Colonic mucosa (tissue), 4 donors: ENCODE measurements at places on chromosomes 4 and X. TPM values are rescaled to one million over a fixed set of nuclear protein-coding genes. Genes with fewer than 3 reads are reported as not detected.

The HOPX gene
- 5.7 TPM for total RNA-seq

The MAGEH1 gene
- 6.5 TPM for total RNA-seq

The HTN3 gene
- total RNA-seq, result not detected

The PCDH7 gene
- total RNA-seq, result 4.7 TPM

The MAGEA10 gene
- total RNA-seq, result not detected

The MSX1 gene
- 0.25 TPM for total RNA-seq

The F8A2 gene
- not detected for total RNA-seq

The OCIAD2 gene
- total RNA-seq, result 55.7 TPM

The MAGED4 gene
- 1.9 TPM for total RNA-seq

The LRCH2 gene
- 0.44 TPM for total RNA-seq

The IQCM gene
- 5.2 TPM for total RNA-seq

The TLR1 gene
- 1.2 TPM for total RNA-seq

The CT45A10 gene
- not detected for total RNA-seq

The FGF5 gene
- total RNA-seq, result 1.5 TPM

GRCh38 chrX:18210470-18210869 lies 10.2 kb downstream of the BEND2 start:
- H3K4me3 ChIP-seq, result no peak overlapping the region
- DNase-seq, result no peak
- no peaks in the 10 kb centered on the region for H3K36me3 ChIP-seq
- H3K4me1 ChIP-seq, result no peaks in the 10 kb centered on the region

DNA sequence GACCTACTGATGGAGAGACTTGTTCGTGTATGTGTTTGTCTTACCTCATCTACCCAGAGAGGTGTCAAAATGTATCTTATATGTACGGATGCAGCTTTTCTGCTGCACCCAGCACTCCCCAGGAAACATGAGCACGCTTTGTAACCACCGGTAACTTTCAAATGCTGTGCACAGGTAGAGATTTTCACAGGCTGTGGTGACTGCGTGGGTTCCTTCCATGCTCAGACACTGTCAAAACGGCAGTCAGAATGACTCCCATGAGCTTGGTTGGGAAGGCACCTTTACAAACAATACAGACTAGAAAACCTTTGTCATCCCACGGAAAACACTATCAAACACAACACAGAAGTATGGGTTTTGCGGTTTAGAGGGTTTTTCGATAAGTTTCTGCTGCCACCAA lies 28.2 kb downstream of the F11 start:
- no peaks in the 10 kb centered on the region for H3K36me3 ChIP-seq
- no peak overlapping the region for H3K4me3 ChIP-seq

GRCh38 chr4:164136180-164136616 lies 617.7 kb upstream of the SMIM31 start:
- no peaks in the 10 kb centered on the region for H3K36me3 ChIP-seq
- DNase-seq, result no peak
- no peaks in the 10 kb centered on the region for H3K27me3 ChIP-seq

DNA sequence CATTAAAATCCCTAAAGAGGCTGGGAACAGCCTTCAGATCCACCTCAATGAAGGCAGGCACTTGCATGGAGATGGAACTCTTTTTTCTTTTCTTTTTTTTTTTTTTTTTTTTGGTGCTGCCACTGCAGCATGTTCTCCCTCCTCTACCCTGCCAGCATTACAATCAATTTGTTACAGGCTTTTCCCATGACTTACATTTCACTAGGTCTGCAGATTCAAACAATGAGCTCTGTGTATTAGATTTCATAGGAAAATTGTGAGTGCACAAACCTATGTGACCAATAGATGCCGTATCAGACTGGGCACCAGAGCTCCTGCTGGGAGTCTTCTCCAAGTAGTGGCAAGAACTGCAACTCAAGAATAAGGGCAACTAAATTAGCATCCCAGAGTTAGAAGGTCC lies 63.8 kb upstream of the GABRQ start:
- no peak for DNase-seq
- H3K27ac ChIP-seq, result no peak overlapping the region

- no peak overlapping the region for H3K27ac ChIP-seq
- no peaks in the 10 kb centered on the region for H3K27me3 ChIP-seq
- H3K4me1 ChIP-seq, result peaks cover 8% of the 10 kb centered on the region
- no peaks in the 10 kb centered on the region for H3K36me3 ChIP-seq
Observed at GRCh38 chr4:140105436-140105835, 48.5 kb downstream of the MAML3 start.

- no peaks in the 10 kb centered on the region for H3K36me3 ChIP-seq
- H3K4me1 ChIP-seq, result peaks cover 4% of the 10 kb centered on the region
- DNase-seq, result peak; percentile 27
Observed at GRCh38 chr4:185774845-185775680, 36.9 kb downstream of the SORBS2 start.

DNA sequence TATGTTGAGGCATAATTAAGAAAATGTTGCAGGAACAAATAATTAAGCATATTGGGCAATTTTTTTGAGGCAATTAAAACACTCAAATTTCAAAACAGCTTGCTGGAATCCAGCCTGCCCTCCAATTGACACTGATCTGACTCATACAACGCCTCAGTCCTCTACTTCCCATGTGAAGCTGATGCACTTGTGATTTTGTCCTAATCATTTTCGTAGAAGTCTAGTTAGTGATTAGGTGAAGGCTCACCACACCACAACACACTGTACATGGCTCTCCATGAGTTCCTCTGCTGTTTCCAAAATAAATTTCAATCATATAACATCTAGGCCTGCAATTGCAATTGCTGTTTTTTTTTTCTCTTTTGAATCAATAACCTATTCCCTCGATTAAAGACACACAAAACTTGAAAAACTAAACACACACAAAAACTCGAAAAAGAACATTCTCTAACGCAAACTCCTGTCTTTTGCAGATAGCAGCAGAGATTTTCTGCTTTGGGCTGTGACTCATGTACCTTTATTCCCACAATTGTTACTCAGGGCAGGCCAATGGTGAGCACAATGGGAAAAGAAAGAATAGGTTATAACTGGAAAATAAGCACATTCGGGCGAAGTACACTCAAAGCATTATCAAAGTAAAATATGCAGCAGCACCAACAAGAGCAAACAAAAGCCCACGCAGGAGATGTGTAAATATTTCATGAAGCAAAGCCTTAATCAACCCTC lies 1.7 kb downstream of the GPRIN3 start:
- H3K4me3 ChIP-seq, result peak overlapping the region; percentile 85
- no peaks in the 10 kb centered on the region for H3K36me3 ChIP-seq
- peak; percentile 44 for DNase-seq
- H3K27ac ChIP-seq, result peak overlapping the region; percentile 71

GRCh38 chr4:55503169-55503568 lies 43.5 kb downstream of the CLOCK start:
- no peak overlapping the region for H3K27ac ChIP-seq
- no peaks in the 10 kb centered on the region for H3K27me3 ChIP-seq
- no peaks in the 10 kb centered on the region for H3K36me3 ChIP-seq
- no peak for DNase-seq
- no peak overlapping the region for H3K4me3 ChIP-seq
- H3K4me1 ChIP-seq, result no peaks in the 10 kb centered on the region

DNA sequence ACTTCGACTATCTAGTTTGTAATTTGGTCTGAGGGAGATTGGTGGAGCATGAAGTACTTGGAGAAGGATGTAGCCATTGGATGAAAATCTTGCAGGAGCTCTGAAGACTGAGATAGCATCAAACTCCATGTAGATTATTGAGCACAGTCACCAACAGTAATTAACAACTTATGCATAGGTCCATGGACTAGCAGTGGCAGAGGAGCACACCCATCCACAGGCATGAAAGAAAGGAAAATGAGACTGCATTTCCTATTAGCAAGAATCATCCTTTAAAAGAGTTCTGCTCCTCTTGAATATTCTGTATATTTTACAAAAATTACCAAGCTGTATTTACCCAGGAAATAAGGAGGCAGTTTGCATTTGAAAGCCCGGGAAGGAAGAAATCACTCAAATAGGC lies 529.4 kb upstream of the ACTRT1 start:
- DNase-seq, result no peak
- H3K27me3 ChIP-seq, result no peaks in the 10 kb centered on the region
- H3K36me3 ChIP-seq, result no peaks in the 10 kb centered on the region
- H3K4me3 ChIP-seq, result no peak overlapping the region

DNA sequence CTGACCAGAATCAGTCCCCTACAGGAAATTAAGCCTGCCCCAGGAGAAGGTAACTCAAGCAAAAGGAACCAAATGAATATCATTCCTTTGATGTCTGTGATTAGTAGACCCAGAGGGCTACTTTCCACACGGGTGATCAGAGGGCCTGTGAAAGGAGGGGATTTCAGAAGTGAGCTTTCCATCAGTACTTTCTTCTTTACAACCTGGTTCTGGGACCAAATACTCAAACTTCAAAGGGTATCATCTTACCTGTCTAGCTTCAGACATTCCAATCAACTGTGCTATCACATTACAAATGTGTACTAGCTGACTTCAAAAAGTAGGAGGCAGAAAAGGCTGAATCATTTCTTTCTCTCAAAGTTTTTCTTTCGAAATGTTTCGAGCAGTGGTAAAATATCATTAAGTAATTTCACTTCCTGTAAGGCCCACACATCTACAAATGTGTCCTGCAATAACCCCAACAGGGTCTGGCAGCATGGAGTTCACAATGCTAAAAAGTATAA lies 23.9 kb downstream of the ACSL4 start:
- H3K4me1 ChIP-seq, result no peaks in the 10 kb centered on the region
- H3K4me3 ChIP-seq, result no peak overlapping the region
- H3K36me3 ChIP-seq, result no peaks in the 10 kb centered on the region
- H3K27me3 ChIP-seq, result no peaks in the 10 kb centered on the region

- no peaks in the 10 kb centered on the region for H3K36me3 ChIP-seq
- H3K27me3 ChIP-seq, result no peaks in the 10 kb centered on the region
- H3K27ac ChIP-seq, result no peak overlapping the region
- H3K4me1 ChIP-seq, result no peaks in the 10 kb centered on the region
- peak; percentile 22 for DNase-seq
Observed at GRCh38 chrX:51860679-51861078, 32.7 kb upstream of the MAGED1 start.

DNA sequence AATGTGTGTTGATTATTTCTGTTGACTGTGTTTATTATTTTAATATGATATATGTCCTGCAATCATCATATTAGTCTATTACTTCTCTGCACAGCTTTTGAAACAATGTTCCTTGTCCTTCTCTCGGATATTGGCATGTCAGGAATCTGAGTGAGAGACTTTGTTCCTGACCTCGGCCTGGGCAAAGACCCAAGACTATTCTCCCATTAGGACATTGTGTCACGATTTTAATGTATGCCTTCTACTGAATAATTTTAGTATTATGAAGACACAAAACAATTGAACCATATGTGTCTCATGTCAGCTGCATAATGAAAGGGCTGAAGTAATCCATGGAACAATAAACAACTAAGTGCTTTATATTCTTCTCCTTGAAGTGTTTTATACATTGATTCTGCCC lies 580.8 kb upstream of the TENM3 start:
- no peak for DNase-seq
- H3K27me3 ChIP-seq, result no peaks in the 10 kb centered on the region
- no peaks in the 10 kb centered on the region for H3K4me1 ChIP-seq
- no peaks in the 10 kb centered on the region for H3K36me3 ChIP-seq
- no peak overlapping the region for H3K27ac ChIP-seq

GRCh38 chr4:169207436-169208089 lies 63.2 kb downstream of the SH3RF1 start:
- no peaks in the 10 kb centered on the region for H3K27me3 ChIP-seq
- DNase-seq, result no peak
- H3K27ac ChIP-seq, result no peak overlapping the region
- H3K4me3 ChIP-seq, result no peak overlapping the region

DNA sequence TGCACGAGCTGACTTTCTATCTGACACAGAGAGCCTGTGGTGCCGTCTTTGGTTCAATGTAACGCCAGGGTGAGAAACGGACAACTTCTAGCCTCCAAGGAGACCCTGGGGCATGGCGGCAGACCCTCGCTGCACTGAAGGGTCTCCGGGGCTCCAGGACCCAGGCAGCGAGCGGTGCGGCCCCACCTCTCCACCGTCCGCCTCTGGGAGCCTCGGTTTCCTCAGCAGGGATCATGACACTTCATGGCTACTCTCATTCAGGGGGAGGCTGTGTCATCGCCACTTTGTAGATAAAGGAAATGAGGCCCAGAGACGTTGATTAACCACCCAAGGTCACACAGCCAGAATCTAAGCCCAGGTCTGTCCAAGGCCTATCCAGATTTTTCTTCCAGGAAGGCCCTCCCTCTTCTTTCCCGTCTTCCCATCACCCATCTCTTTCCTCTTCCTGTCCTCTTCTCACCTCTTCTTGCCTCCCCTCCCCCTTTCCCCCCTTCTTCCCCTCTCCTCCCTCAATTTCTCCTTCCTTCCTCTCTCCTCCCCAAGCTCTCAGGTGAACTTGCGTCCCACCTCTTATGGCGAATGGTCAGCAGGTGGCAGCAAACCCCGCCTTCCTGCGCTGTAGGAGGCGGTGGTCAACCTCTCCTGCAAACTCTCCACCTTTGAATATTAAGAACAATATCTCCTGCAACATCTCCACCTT lies 69.3 kb upstream of the HMX1 start:
- H3K4me3 ChIP-seq, result no peak overlapping the region
- H3K27me3 ChIP-seq, result no peaks in the 10 kb centered on the region
- DNase-seq, result peak; percentile 28
- H3K4me1 ChIP-seq, result no peaks in the 10 kb centered on the region
- no peaks in the 10 kb centered on the region for H3K36me3 ChIP-seq
- no peak overlapping the region for H3K27ac ChIP-seq

- no peaks in the 10 kb centered on the region for H3K4me1 ChIP-seq
- H3K4me3 ChIP-seq, result no peak overlapping the region
- no peak for DNase-seq
Observed at GRCh38 chr4:78362310-78362709, 189.3 kb upstream of the ANXA3 start.

DNA sequence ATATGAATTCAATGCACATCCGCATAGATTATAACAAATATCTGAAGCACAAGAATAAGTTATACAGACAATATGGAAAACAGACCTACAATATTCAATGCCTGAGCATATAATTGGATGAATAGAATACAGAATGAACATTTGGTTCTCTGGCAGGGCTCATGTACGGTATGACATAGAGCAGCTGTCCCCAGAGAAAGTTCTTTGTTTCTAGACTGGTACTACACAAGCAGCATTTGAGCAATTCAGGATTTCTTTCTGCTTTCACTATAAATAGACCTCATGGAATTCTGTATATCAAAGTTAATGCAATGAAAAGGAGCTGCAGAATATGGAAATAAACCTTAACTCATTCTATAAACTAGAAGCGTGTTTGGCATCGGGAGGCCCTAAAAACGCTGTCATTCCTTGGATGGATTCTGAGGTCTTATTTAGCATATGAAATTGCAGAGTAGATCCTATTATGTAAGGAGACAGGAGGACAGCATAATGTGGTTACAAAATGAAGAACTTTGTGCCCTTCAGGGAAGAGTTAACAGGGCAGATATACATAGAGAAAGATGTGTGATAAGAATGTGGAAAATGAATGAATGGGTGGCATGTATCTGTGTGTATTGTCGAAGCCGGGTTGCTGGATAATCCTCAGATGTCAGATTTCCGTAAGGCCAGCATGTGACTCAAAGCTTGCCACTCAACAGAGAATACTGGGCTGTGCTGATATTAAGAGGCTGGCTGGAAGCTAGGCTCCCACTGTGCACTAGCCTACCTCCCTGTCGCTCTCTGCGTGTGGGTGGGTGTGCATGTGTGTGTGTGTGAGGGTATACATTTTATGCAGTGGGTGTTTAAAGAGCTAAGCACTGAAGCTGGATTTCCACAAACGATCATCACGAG lies 103.3 kb upstream of the SLC4A4 start:
- no peaks in the 10 kb centered on the region for H3K36me3 ChIP-seq
- no peak overlapping the region for H3K27ac ChIP-seq
- peaks cover 4% of the 10 kb centered on the region for H3K4me1 ChIP-seq
- no peak for DNase-seq
- no peaks in the 10 kb centered on the region for H3K27me3 ChIP-seq
- H3K4me3 ChIP-seq, result no peak overlapping the region
